ENCODE measurements at places on chromosomes 5 and 9. TPM values are rescaled to one million over a fixed set of nuclear protein-coding genes. Genes with fewer than 3 reads are reported as not detected.

The THBS4 gene
- total RNA-seq, result 0.26 TPM

The URM1 gene
- total RNA-seq, result 23.0 TPM

The ANKRD31 gene
- 0.26 TPM for total RNA-seq

The PLAC8L1 gene
- 0.53 TPM for total RNA-seq

The BRINP1 gene
- total RNA-seq, result 0.13 TPM

The SAXO1 gene
- total RNA-seq, result not detected

The SLC34A1 gene
- total RNA-seq, result not detected

The KIAA0825 gene
- 0.51 TPM for total RNA-seq

The IER5L gene
- total RNA-seq, result 15.7 TPM

The ANKRD34B gene
- total RNA-seq, result not detected

The ENTPD2 gene
- total RNA-seq, result 0.79 TPM

The SNX2 gene
- 62.7 TPM for total RNA-seq

The IFNA13 gene
- not detected for total RNA-seq

The NR6A1 gene
- 2.9 TPM for total RNA-seq

The C9orf153 gene
- 0.26 TPM for total RNA-seq

The DIPK1B gene
- not detected for total RNA-seq

The PCDHGA10 gene
- total RNA-seq, result 2.1 TPM

The NPR2 gene
- total RNA-seq, result 5.0 TPM

The HRH2 gene
- total RNA-seq, result not detected

The HBEGF gene
- 23.8 TPM for total RNA-seq

The GFI1B gene
- total RNA-seq, result not detected

The FGD3 gene
- total RNA-seq, result 0.26 TPM

The HAVCR1 gene
- not detected for total RNA-seq

The TMEM161B gene
- 17.4 TPM for total RNA-seq

The CCL27 gene
- total RNA-seq, result not detected

The NDUFS4 gene
- total RNA-seq, result 163 TPM

The PCDHB4 gene
- total RNA-seq, result 0.13 TPM

The MCTP1 gene
- 26.0 TPM for total RNA-seq

The GRXCR2 gene
- total RNA-seq, result not detected

The MLANA gene
- total RNA-seq, result not detected

The FOXI1 gene
- total RNA-seq, result not detected

The ARHGEF37 gene
- 29.1 TPM for total RNA-seq

The GPR151 gene
- not detected for total RNA-seq

The SV2C gene
- total RNA-seq, result not detected

The SNCAIP gene
- total RNA-seq, result not detected

The FOXD4L4 gene
- total RNA-seq, result under 0.01 TPM

The EPB41L4B gene
- 30.3 TPM for total RNA-seq

The PCDHA12 gene
- total RNA-seq, result under 0.01 TPM

The NR5A1 gene
- not detected for total RNA-seq

The TAL2 gene
- not detected for total RNA-seq
